SK-N-MC (cell line): ENCODE measurements at places on chromosomes 11 and 22.

- no peak for DNase-seq
Observed at GRCh38 chr11:115819014-115819413, 314.8 kb upstream of the CADM1 start.

- DNase-seq = no peak
Observed at GRCh38 chr11:127059286-127059685, 58.7 kb upstream of the KIRREL3 start.

DNA sequence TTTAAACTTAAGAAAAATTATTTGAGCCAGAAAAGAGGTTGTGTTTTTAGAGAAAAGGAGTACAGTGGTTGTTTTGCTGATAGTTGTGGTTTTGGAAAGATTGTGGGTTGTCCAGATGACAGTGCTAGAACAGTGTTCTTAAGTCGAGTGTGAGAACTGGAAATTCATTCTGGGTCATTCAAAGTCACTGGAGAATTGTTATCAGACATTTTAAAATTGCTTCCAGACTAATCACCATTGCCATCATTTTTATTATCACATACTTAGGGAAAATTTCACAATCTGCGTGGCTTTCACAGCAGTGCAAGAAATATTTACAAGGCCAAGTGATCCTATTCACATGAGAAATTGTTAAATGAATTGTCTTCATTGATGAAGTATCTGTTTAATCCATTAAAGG, 242.2 kb upstream of the DDI1 start:
- DNase-seq = no peak

- no peak for DNase-seq
Observed at GRCh38 chr11:35623621-35624168, 5.4 kb downstream of the FJX1 start.

- no peak for DNase-seq
Observed at GRCh38 chr11:10505278-10506007, 35.5 kb downstream of the RNF141 start.

GRCh38 chr22:49325531-49326395, 501.9 kb downstream of the BRD1 start:
- DNase-seq = no peak

DNA sequence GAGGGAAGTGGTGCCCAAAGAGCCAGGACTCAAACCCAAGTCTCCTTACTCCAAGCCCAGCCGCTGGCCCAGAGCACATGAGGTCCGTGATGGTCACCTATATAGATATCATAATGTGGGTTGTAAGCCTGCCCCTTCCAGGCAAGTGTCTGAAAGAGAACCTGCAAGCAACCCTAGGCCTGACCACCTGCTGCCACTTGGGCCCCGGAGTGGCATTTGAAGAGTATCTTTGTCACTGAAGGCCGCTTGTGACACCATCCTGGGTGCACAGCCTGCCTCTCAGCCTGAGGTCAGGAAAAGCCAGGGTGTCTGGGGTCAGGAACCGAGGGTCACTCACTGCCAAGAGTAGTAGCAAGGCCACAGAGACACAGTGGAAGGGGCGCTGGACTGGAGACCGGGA, 32.4 kb downstream of the OTOG start:
- no peak for DNase-seq
